MM.1S (cell line): ENCODE measurements at places on chromosomes 1 and 21.

- no peak for DNase-seq
These were observed 444.4 kb upstream of the DAB1 start for GRCh38 chr1:57868239-57868638.

GRCh38 chr1:157056269-157056668, 10.7 kb upstream of the ARHGEF11 start:
- no peak for DNase-seq

DNA sequence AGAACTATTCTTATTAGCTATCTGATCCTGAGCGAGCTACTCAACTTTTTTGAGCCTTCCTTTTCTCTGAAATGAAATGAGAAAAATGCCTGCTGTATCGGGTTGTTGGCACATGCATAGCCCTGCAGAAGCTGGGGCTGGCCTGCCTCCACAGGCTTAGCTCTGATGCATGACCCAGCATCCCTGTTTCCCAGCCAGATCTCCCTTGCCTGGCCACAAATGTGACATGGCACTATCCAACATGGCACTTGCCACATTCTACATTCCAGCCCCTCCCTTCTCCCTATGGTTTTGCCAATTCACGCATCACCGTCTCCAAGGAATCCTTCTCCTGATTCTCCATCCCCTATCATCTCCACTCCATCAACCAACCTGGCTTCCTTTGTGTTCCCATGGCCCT, 13.8 kb downstream of the RNU5D-1 start:
- no peak for DNase-seq

DNA sequence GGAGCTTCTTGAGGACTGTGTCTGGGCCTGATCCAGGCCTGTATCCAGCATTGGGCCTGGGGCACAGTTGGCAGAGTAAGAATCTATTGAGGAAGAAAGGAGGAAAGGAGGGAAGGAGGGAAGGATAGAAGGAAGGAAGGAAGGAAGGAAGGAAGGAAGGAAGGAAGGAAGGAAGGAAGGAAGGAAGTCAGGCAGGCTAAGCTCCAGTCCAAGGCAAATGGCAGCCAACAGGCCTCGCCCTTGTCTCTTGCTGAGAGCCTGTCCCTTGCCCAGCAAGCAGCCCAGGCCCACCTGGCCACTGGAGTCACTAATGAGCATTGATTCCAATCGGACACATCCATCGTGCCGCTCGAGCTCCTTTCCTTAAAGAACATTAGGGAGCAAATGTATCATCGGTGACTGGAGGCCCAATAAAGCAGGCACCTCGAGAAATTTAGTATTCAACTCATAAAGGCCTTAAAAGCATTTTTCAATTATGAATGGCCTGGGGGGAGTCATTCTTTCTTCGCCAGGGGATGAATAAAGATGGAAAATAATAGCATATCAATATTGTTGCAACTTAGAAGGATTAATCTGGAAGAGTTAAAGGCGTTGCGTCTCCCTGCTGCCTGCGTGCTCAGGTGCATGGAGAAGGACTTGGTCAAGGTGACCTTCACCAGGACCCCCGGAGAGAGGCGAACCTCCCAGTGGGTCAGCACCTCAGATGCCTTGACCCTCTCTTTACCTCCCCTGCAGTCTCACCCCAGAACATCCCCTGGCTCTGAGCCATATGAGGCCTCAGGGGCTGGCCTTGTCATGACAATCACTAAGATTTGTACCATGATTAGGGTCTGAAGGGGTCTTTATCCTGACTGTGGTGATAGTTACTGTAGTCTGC, 144.5 kb upstream of the RUNX3 start:
- no peak for DNase-seq

- DNase-seq = no peak
These were observed 11.5 kb upstream of the PLA2G5 start for GRCh38 chr1:20058531-20058930.

GRCh38 chr1:111334169-111334568, 43.5 kb downstream of the CHIA start:
- peak; percentile 11 for DNase-seq
